ENCODE measurements at places on chromosomes 1 and 21.

DNA sequence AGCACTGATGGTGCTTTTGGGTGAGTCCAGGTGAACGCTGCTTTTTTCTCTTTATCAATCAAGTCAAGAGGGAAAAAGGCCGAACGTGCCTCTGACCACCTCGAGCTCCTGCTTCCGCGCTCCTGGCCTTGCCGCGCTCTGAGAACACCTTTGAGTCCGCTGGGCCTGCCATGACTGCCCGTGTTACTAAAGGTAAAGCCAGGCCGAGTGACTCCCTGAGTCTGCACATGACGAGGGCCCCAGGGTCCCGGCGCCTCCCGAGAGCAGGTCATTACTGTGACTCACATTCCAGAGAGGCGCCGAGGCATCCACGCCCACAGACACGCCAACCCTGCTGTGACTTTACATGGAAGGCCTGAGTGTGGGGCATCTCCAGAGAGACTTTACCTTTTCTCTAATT lies 11.1 kb downstream of the POFUT2 start:
- no peak for DNase-seq

- DNase-seq: no peak
Observed at GRCh38 chr1:43255438-43256210, 14.2 kb upstream of the TMEM125 start.

GRCh38 chr1:10724052-10724494 lies 72.4 kb downstream of the CASZ1 start:
- DNase-seq: no peak

- DNase-seq: no peak
Observed at GRCh38 chr1:161076410-161076809, 6.7 kb upstream of the ARHGAP30 start.

GRCh38 chr1:35377555-35377954 lies 109.0 kb downstream of the ZMYM4 start:
- DNase-seq: no peak

- DNase-seq: no peak
Observed at GRCh38 chr1:1914101-1914970, 724 bp upstream of the CALML6 start.

DNA sequence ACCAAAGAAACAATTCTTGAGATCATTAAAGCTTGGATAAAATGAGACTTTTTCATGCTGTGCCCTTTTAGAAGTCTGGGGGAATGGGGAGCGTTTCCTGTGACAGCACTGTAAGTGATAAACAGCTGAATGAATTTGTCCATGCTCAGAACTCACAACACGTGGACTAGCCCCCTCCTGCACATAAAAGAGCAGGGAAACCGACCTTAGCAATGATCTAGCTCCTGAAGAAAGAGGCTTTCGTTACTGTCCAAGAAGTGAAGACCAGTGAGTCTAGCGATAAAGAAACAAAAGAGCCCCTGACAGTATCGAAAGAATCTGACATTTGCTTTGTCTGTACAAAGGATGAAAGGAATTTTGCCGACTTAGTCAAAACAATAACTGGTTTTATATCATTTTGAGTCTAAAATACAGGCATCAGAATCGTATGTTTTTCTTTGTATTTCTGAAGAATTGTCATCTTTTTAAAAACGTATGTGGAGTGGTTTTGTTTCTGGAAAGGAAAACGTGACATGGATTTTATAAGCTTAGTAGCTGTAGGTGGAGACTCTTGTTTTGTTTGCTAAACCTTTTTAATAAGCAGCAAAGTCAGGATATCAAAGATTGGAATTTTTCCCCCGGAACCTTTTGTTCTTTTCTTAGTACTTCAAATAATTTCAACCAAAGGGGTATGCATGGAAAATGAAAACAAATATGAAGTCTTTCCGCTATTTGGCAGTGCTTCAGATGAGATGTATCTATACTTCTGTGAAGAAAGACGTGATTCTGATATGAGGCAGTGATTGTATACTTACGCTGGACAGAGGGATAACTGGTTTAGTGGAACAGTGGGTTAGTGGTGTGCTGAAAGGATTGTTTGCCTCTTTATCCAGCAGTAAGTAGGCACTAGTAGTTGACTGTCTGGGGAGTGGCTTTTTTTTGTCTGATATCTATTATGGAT lies 61.0 kb downstream of the MAST2 start:
- DNase-seq: no peak

GRCh38 chr1:203704120-203704519 lies 60.9 kb upstream of the LAX1 start:
- no peak for DNase-seq
